ENCODE measurements at places on chromosomes 2 and 18.

GRCh38 chr2:142877216-142877838 is at the start of gene KYNU:
Gene KYNU, plus strand, starts transcription at chr2:142877664. Its CDS starts 7,704 bp downstream, at chr2:142885368.
- no peak for DNase-seq

DNA sequence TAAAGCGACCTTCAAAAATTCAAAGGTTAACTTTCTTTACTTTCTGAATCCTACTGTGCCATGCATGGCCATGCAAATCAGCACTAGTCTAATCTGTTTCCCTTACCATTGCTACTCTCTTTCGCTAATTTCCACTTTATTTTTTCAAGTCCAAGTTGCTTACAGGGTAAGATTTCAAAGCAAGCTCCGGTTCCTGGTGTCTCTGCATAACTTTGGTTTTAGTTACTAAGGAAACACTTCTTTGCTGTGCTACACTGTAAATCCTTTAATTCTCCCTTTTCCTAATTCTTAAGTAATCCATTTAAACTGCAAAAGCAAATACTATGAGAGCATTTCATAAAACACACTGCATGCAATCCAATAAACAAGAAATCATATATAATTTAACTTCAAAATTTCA is 383.5 kb upstream of the LYPD1 start:
- DNase-seq: no peak

GRCh38 chr2:20643060-20643459 is 7.8 kb downstream of the HS1BP3 start:
- peak; percentile 6 for DNase-seq

- DNase-seq: no peak
Measured at GRCh38 chr2:206876216-206876860, 63.0 kb upstream of the CPO start.

- DNase-seq: peak; percentile 30
Measured at GRCh38 chr2:207504513-207505170, 25.1 kb upstream of the CREB1 start.

DNA sequence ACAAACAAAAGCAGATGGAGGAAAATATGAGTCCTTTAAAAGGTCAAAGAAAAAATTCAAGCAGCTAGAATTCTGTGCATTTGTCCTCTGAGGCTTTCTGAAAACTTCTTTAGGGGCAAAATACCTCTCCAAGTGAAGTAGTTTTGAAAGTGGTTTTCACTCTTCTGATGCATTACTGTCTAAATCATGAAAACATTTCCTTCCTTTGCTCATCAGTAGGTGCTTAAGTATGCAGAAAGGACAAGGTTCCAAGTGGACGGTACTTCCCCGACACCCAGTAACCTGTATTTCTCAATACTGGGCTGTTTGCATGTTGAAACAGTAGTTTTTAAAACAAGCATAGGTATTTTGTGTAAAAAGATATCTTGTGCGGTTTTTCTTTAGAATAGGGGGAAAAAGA is 189.1 kb upstream of the ERBB4 start:
- no peak for DNase-seq

GRCh38 chr2:223989856-223990232 is 32.6 kb downstream of the MRPL44 start:
- no peak for DNase-seq

GRCh38 chr2:105777031-105777482 is 32.3 kb downstream of the NCK2 start:
- DNase-seq: no peak

DNA sequence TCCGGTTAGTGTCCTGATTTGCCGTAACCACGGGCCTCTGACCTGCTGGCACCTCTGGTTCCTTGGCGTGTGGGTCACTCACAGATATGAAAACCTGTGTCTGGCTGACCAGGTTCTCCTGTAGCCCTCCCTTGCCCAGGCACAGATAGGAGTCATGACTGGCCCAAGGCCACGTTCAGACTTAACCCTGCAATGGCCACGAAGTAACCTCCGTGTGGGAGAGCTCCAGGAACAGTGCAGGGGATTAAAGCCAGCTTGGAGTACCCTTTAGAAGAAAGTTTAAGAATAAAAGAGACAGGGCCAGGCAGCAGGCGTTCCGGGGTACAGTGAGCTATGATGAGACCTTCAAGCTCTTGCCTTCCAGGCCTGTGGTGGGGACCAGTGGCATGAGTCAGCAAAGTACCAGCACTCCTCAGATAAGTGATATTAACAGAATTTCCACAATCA is 25.5 kb downstream of the CENPO start:
- DNase-seq: no peak

DNA sequence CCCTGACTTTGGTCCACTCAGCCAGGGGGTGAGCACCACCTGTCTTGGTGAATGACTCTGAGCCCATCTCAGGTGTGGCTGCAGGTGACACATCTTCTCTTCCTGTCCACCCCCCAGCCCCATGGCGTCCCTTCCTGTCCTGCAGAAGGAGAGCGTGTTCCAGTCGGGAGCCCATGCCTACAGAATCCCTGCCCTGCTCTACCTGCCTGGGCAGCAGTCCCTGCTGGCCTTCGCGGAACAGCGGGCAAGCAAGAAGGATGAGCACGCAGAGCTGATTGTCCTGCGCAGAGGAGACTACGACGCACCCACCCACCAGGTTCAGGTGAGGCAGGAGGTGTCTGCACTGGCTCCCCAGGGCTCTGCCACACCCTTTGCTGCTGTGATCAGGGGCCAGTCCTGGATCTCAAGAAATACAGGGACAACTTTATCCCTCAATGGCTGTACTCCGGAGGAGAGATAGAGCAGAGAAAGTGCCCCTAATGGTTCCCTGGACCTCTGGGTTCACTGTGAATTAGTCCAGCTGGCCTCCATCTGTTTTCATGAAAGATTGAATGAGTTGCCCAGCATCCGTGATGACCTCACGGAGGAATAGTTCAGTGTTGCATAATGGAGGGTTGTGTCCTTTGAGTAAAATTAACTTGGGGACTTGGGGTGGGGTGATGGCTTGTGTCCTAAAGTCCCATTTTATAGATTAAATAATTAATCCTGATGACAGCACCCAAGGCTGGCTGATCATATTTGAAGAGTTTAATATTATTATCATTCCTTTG is at the start of gene NEU2:
Gene NEU2, plus strand, starts transcription at position 122 of the 770 bp plus-strand sequence. Its CDS starts 0 bp downstream, at position 122.
- DNase-seq: no peak

DNA sequence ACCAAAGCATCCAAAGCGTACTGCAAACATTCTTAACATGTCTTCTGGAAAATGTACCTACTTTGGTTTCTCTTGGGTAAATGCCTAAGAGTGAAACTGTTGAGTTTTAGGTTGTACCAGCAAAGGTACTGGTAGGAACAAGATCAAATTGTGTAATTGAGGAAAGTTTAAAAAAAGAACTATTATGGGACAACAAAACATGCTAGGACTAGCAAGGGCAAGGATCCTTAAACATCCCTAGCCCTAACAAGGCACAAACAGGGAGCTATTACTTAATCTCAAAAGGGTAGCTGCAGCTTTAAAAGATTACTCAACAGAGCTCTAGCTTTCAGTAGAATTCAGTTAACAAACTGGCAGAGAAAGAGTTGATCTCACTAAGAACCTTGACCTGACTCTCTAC is 56.0 kb upstream of the GRB14 start:
- no peak for DNase-seq

- no peak for DNase-seq
Measured at GRCh38 chr18:54020156-54020745, 204.2 kb downstream of the MBD2 start.

GRCh38 chr2:211836409-211836808 is 702.2 kb downstream of the ERBB4 start:
- DNase-seq: no peak

DNA sequence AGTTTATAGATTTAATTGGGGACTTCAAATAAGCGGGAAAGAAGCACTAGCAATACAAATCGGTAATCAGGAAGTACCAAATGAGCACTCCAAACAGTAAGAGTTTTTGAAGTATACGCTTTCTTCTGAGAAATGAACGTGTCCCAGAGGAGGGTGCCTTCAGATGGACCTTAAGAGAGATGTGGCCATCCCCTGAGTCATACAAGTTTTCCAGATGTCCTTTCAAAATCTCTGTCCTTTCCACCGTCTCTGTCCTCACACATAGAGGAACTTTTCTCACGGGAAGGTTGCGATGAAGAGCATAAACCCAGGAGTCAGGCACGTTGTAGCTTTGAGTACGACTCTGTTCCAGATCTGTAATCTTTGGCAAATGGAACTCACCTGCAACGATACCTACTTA is 1.7 kb upstream of the SMAD2 start:
- no peak for DNase-seq

- DNase-seq: no peak
Measured at GRCh38 chr2:151280271-151280670, 9.2 kb downstream of the NMI start.

GRCh38 chr18:62702259-62702658 is 13.1 kb upstream of the PHLPP1 start:
- no peak for DNase-seq

DNA sequence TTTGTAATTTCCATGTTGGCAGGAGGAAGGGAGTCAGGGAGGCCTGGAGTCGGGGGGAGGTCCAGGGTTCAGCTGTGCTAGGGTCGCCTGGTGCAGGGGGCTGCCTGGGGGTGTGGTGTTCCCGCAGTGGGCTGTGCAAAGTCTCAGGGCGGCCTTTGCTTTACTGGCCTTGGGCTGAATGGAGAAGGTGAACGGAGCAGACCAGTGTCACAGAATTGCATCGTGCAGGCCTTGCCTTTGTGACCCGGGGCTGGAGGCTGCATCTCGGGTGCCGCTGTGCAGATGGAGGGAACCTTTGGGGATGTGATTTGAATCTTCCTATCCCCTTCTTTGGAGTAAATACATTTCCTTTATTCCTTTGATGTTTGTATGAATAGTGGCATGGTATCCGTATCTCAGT is 8.8 kb downstream of the SNTG2 start:
- DNase-seq: no peak

DNA sequence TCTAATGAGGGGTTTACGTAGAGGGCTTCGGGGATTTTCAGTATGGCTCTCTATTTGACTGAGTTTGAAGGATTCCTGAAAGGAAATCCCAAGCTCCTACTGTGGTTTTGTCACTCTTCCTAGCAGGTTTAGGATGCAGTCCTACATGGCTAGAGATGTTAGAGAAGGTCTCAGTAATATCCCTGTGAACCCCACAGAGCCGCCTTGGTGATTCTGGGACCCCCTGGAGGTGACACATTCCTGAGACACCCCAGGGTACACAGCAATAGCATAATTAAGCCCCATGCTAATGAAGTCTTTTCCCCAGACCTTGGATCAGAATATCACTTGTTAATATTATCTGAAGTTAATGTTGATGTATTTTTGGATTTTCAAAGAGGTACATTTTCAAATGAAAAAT is 103.8 kb downstream of the SNTG2 start:
- DNase-seq: no peak

- no peak for DNase-seq
Measured at GRCh38 chr2:43184339-43184895, 42.0 kb downstream of the ZFP36L2 start.

- DNase-seq: peak; percentile 36
Measured at GRCh38 chr2:86069091-86069685, 36.5 kb downstream of the POLR1A start.

- DNase-seq: no peak
Measured at GRCh38 chr2:45506756-45507155, 104.3 kb downstream of the SRBD1 start.

- DNase-seq: no peak
Measured at GRCh38 chr18:12774982-12775381, 72.1 kb downstream of the PSMG2 start.

GRCh38 chr2:239193925-239194677 is 206.7 kb downstream of the HDAC4 start:
- no peak for DNase-seq

- DNase-seq: no peak
Measured at GRCh38 chr2:39664888-39665591, 677 bp upstream of the TMEM178A start.

- no peak for DNase-seq
Measured at GRCh38 chr2:227153307-227153706, 10.7 kb downstream of the COL4A4 start.

GRCh38 chr2:2187196-2187595 is 143.9 kb downstream of the MYT1L start:
- no peak for DNase-seq

DNA sequence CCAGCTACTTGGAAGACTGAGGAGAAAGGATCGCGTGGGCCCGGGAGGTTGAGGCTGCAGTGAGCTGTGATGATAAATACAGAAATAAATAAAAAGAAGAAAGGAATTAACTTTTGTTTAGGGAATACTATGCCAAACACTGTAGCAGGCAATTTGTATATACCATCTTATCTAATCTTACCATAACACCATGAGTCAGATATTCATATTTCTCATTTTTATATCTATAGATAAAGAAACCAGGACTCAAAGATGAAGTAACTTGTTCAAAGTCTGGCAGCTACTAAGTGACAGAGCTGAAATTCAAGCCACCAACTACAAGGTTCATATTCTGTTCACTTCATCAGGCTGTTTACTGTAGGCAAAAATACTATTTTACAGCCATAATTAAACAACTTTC is 119.2 kb upstream of the SLC39A10 start:
- DNase-seq: no peak

GRCh38 chr2:192157776-192158175 is 37.0 kb downstream of the TMEFF2 start:
- DNase-seq: no peak

DNA sequence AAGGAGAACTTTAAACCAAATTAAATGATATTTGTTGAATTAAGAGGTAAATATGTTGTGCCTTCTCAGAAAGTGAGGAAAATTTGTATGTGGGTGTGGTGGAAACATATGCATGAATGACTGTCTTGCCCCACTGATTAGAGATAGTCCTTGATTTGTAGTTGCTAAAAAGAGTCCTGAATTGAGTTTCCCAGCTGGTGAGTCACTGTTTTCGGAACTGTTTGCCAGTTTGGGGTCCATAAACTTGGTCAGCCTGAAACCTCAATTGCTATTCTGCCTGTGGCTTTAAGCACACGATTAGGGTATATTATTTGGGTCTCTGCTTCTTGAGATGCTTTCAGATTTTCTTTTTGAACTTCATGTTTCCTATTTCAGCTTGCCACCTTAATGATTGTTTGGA is 53.3 kb downstream of the PIKFYVE start:
- DNase-seq: no peak

GRCh38 chr2:27083410-27084296 is 2.9 kb upstream of the KHK start:
- DNase-seq: no peak

DNA sequence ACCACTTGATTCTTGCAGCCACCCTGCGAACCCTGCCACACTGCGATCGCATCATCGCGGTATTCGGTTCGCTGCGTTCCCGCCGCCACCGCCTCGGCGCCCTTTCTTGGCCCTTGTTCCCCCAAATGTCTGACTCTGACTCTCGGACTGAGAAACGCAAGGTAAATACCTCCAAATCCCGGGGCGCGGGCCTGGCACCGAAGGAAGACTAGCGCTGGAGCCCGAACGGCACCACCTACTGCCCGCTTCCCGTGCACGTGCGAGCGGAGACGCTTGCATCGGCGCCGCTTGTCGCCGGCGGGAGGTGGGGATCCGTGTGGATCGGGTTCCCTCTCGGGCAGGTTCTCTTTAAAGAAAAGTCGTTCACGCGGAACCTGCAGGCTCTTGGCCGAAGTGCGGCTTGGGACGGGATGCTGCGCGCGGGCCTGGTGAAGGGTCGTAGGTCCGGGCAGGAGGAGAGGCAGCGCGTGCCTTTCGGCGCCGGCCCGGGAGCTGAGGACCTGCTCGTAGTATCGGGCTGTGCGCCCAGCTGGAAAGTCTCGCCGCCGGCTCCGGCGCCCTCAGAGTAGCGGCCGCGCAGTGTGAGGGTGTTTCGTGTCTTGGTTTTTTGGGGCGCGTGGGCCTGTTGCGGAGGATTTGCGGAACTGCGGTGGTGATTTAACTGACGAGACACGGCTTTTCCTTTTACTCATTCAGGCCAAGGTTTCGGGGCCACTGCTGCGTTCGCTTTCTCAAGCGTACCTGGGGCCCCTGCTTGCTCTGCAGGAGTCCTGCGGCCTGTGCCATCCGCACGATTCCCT is 514 bp downstream of the BCL2L11 start:
- DNase-seq: peak; percentile 42

GRCh38 chr2:70078384-70078783 is 8.9 kb upstream of the PCBP1 start:
- DNase-seq: no peak
